ENCODE measurements at places on chromosomes 3 and 15. TPM values are rescaled to one million over a fixed set of nuclear protein-coding genes. Genes with fewer than 3 reads are reported as not detected.

- DNase-seq = peak; percentile 46
Observed at GRCh38 chr3:49415931-49416601, 3.8 kb downstream of the TCTA start.

DNA sequence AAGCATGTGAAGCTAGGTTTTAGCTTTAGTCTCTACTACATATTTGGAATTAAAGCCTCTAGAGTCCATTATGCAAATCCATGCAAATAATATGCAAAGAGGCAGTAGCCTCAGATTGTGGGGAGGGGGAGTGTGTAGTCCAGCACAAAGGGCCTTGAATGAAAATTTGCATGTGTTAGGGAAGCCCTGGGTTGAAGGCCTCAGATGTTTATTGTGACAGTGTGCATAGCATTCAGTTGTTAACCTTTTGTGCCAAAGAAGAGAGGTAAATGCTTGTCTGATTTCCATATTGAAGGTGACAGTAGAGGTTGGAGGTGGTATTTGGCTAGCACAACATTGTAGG, 24.5 kb upstream of the BFSP2 start:
- no peak for DNase-seq

GRCh38 chr3:140216249-140216648, 281.3 kb downstream of the CLSTN2 start:
- no peak for DNase-seq

DNA sequence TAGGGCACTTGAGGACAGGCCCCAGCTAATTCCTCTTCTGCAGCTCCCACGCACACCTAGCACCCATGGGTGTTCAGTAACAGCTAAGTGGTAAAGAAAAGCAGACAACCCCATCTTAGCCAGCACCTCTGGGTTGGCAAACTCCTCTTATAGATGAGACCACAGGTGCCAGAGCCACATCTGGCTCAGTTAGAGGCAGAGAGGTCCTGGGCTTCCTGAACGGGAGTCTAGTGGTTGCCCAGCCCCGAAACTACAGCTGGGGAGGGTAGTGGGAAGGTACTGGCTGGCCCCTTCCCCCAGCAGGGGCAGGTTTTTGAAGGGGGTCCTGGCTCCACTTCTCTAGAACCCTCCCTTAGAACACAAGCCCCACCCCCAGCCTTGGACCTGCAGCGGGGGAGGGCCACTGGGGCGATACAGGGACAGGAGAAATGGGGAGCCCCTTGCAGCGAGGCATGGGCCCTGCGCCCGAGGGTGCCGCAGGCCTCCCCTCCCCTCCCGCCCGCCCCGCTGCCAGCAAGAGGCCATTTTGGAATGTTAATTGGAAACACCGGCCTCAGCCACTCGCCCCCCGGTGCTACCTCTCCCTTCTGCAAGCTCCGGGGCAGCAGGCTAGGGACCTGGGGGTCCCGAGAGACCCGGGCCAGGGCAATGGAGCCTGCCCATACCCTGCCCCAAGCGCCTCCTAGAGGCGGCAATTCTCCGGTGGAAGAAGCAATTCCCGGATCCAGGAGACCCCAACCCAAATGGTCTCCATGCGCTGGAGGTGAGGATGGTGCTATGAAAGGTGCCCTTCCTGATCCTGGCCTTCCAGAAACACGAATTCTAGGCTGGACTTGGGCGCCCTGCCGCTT, 1.5 kb downstream of the DUSP7 start:
- DNase-seq = no peak

GRCh38 chr3:134030379-134031347, 938 bp upstream of the SLCO2A1 start:
- no peak for DNase-seq

DNA sequence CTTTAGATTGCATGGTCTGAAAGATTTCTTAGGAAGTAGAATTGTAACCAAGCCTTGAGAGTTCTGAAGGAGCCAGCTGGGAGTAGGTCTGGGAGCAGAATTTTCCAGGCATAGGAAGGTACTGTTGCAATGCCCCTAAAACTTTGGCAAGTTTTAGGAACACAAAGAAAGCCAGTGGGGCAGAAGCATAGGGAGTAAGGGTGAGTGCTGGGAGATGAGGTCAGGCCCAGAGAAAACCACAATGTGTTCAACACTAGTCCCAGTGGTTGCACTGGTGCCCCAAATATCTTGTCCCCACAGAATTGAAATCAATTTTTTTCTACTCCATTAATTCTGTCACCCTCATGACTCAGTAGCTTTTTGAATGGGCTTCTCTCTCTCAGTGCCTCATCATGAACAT, 120.7 kb upstream of the GALNT15 start:
- no peak for DNase-seq

- DNase-seq = no peak
Observed at GRCh38 chr3:112742934-112743333, 102.0 kb upstream of the CCDC80 start.

GRCh38 chr15:71348597-71348996, 233.3 kb downstream of the THSD4 start:
- DNase-seq = no peak

- DNase-seq = no peak
Observed at GRCh38 chr3:39386318-39386717, 3.1 kb downstream of the SLC25A38 start.

GRCh38 chr3:14647976-14648955, 3.3 kb upstream of the CCDC174 start:
- DNase-seq = no peak

Gene TUSC7
- total RNA-seq = not detected

Gene CSTA
- not detected for total RNA-seq

Gene CHRM5
- total RNA-seq = not detected

Gene DAZL
- total RNA-seq = not detected

Gene CYP19A1
- 0.75 TPM for total RNA-seq
